ENCODE measurements at places on chromosomes 1 and 21.
A peak's percentile ranks its signal among the peaks of the same experiment; 100 is the strongest.

DNA sequence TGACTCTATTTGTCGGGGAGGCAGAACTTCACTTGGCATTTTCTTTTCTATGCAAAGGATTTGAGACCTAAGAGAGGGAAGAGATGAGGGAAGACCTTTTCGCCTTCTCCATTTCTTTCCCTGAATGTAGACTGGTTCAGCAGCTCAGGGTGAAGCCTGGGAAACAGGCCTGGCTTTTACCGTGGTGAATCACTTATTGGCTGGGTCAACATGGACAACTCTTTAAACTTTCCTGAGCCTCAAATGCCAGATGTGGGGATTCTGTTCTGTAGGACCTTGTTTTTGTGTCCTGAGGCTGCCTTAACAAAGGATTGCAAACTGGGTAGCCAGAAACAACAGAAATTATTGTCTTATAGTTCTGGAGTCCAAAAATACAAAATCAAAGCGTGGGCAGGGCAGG lies 455.8 kb upstream of the VAMP3 start:
- no peak for DNase-seq

DNA sequence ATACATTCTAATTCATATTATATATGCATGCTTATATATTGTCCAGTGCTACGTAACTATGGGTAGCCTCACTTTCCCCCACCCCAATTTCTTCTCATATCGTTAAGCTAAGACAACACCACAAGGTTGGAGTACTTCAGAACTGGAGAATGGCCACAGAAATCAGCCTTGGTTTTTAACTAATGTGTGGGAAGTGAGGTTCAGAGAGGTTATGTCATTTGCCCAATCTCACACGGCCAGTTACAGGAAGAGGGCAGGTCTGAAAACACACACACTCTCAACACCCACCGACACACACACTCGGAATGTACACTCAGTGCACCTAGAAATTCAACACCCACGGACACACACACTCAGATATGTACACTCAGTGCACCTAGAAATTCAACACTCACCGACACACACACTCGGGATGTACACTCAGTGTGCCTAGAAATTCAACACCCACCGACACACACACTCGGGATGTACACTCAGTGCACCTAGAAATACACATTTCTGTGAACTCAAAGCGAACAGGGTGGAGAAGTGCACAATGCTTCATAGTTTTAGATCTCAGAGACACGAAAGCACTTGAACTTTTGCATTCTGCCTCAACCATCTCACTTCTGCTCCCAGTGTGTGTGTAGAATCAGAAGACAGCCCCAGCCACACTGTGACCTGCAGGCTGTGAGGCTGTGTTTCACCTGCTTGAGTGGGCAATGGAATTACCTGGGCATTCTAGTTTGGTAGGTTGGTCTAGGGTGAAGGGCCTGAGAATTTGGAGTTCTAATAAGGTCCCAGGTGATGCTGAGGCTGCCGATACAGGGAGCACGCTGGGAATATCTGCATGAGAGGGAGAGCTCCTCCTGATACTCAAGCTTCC lies 170.4 kb downstream of the CLIC6 start:
- no peak for DNase-seq

GRCh38 chr1:239617731-239618130 lies 231.4 kb downstream of the CHRM3 start:
- no peak for DNase-seq

GRCh38 chr1:119253366-119253765 lies 112.9 kb upstream of the WARS2 start:
- no peak for DNase-seq

- no peak for DNase-seq
Measured at GRCh38 chr21:35724156-35724555, 336.2 kb downstream of the SETD4 start.

- peak; percentile 70 for DNase-seq
Measured at GRCh38 chr1:89525169-89525855, 683 bp downstream of the LRRC8B start.
